ENCODE measurements at places on chromosomes 6 and 20.

DNA sequence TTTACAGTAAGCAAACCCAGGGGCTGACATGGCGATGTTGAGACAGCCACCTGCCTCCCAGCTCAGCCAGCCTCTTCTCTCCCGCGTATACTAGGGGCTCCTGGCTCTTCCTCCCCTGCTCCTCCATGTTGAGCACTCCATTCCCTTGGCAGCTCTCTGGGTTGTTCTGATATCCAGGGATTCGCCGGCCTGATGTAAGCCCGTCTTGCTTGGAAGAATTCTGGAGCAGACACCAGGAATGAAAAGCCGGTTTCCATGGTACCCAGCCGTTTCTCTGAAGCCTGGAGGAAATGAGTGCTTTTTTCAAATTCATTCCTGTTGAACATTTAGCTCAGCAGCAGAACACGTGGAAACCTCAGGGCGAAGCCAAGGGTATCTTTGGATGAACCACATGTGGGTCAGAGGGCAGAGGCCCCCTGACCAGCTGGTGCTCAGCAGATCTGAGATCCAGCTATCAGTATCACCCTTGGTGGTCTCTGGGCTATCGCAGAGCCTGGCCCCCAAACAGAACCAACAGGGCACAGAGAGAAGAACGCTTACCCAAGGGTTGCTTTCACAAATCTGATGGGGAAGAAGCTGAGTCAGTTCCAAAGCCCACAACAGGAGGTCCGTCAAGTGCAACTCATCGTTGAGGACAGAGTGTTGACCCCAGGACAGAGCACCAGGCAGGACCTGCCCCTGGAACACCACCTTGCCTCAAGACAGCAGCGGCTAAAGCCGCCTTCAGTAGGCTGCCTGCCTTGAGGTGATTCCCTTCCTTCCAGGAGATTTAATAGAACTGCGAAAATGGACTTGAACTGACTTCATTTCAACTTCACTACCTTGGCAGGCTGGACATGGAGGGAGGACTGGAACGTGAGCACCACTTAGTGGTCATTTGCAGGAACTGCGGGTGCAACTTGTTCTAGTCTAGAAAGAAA is 96.1 kb upstream of the RIN2 start:
- DNase-seq, result peak; percentile 57

- no peak for DNase-seq
Measured at GRCh38 chr6:143539734-143540133, 28.2 kb upstream of the FUCA2 start.

DNA sequence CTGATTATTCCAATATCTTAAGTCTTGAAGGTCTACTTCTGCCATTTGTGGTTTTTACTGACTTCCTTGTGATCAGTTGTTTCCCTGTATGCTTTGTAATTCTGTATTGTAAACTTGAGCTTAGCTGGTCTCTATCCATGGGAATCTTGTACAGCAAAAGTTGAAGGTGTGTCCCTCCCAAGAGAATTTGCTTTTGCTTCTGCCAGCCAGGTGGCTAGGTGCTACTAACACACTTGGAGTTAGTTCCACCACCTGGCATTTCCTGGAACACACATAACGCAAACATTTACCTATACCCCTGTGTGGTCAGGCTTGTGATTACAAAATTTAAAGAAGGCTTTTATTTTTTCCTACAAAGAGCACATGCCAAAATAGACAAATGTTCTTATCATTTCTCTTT is 141.2 kb downstream of the GRM4 start:
- DNase-seq, result no peak

GRCh38 chr6:156585859-156586258 is 191.3 kb upstream of the ARID1B start:
- no peak for DNase-seq

- DNase-seq, result no peak
Measured at GRCh38 chr20:57902473-57902872, 192.7 kb upstream of the PMEPA1 start.

GRCh38 chr20:58694241-58695083 is 1.9 kb downstream of the NPEPL1 start:
- DNase-seq, result no peak

DNA sequence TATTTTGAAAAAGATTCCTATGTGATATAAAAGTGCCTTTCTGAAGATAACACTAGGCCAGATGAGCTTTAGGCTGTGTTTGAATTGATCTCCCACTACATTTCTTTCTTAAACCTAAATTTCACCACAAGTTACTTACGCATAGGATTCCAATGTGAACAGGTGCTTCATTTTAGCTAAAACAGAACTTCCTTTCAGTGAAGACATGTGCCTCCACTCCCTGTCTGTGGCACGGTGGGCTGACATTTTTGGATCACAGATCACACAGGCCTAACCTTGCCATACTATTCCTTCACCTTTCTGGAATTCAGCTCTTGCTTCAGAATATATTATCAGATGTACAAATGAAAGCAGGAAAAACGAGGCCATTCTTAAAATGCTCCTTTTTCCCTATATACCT is 231.8 kb downstream of the SAMD5 start:
- no peak for DNase-seq

GRCh38 chr20:19750907-19751636 is 7.0 kb upstream of the RIN2 start:
- DNase-seq, result no peak

- no peak for DNase-seq
Measured at GRCh38 chr6:7338031-7338430, 25.0 kb upstream of the SSR1 start.

- no peak for DNase-seq
Measured at GRCh38 chr6:121436960-121437850, 1.8 kb downstream of the GJA1 start.

- no peak for DNase-seq
Measured at GRCh38 chr6:137387096-137387764, 107.0 kb downstream of the OLIG3 start.

DNA sequence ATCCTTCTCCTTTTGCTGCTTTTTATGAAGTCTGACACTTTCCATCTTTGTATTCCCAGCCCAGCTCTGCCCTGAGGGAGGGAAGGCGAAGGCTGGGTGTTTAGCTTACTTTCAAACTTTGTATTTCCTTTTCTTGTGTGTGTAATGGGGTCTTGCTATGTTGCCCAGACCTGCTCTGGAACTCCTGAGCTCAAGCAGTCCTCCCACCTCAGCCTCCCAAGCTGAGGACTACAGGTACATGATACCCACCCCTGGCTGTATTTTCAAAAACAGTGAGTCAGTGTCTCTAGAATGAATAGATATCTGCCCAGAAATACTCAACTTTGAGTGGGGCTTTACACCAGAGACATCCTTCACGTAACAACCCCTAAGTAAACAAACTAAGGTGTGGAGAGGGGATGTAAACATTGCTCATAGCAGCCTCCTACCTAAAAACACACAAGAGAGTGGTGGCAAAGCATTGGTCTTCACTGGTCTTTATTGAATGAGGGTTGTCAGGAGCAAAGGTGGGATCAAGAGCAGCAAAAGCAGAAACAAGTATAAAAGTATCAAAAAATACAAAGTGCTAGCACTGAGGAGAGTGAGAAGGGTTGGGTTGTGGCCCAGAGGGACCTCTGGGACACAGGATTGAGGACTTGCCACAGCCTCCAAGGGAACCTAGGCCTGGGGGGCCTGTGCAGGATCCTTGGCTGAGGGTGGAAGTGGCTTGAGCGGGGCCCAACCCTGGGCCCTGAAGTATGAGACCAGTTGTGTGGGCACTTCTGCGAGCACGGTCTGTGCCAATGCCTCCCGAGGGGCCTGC is 10.2 kb downstream of the SPAG4 start:
- DNase-seq, result no peak

- no peak for DNase-seq
Measured at GRCh38 chr6:73121421-73121993, 103.8 kb downstream of the KHDC1L start.

DNA sequence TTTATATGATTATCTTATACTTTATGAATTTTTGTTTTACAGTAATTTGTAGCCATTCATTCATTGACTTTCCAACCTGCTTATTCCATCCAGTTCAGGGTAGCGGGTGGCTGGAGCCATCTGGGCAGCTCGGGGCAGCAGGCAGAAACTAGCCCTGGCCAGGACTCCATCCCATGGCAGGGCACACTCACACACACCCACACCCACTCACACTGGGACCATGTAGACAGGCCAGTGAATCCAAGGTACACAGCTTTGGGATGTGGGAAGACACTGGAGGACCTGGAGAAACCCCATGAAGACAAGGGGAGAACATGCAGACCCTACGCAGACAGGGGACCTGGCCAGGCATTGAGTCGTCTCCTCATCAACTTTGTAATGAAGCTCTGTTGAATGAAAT is 84.8 kb downstream of the ADGRG6 start:
- no peak for DNase-seq

DNA sequence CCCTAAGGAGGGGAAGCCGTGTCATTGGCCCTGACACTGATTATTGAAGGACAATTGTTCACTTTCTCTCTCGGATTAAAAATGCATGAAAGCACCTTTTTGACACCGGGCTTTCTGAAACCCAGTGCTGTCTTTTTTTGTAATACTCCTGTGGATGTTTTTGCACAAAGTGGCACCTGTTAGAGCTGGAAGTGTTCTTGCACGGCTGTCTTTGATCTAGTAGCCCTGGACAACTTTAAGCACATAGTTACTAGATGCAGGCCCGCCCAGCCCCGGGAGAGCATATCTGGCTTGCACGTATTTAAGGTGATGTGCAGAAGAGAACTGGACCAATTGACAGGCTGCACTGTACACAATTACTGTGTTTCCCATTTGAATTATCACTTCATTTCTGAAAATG is 72.6 kb downstream of the ARID1B start:
- no peak for DNase-seq

GRCh38 chr6:159097256-159097655 is 52.5 kb upstream of the TAGAP start:
- no peak for DNase-seq

GRCh38 chr6:44263354-44264100 is 1.8 kb downstream of the NFKBIE start:
- no peak for DNase-seq

DNA sequence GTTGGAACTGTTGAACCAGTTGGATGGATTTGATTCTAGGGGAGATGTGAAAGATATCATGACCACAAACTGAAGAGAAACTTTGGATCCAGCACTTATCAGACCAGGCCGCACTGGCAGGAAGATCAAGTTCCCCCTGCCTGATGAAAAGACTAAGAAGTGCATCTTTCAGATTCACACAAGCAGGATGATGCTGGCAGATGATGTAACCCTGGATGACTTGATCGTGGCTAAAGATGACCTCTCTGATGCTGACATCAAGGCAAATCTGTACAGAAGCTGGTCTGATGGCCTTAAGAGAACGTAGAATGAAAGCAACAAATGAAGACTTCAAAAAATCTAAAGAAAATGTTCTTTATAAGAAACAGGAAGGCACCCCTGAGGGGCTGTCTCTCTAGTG is 72.8 kb upstream of the CDYL start:
- DNase-seq, result no peak

GRCh38 chr20:38050686-38051085 is 17.1 kb downstream of the RPRD1B start:
- DNase-seq, result no peak

Data from anterior cingulate cortex (tissue), 58 donors.